ENCODE measurements at places on chromosomes 6 and 20. TPM values are rescaled to one million over a fixed set of nuclear protein-coding genes. Genes with fewer than 3 reads are reported as not detected.

The KCNK15 gene
- total RNA-seq: 0.59 TPM

The SGK2 gene
- total RNA-seq: 7.2 TPM

The TP53TG5 gene
- not detected for total RNA-seq

The CYP21A2 gene
- not detected for total RNA-seq

The FERMT1 gene
- 14.7 TPM for total RNA-seq

The NFKBIL1 gene
- 12.1 TPM for total RNA-seq

The CAP2 gene
- total RNA-seq: 10.5 TPM

The ANKRD66 gene
- not detected for total RNA-seq

The SYTL3 gene
- 1.9 TPM for total RNA-seq

The WFDC10B gene
- not detected for total RNA-seq

The FANCE gene
- 3.4 TPM for total RNA-seq

The SH3BGRL2 gene
- 0.32 TPM for total RNA-seq

The SAMD3 gene
- total RNA-seq: not detected

The IMPG1 gene
- not detected for total RNA-seq

The RMND1 gene
- 14.7 TPM for total RNA-seq

The DOP1A gene
- 2.5 TPM for total RNA-seq

The DEF6 gene
- 0.26 TPM for total RNA-seq

The ADRM1 gene
- total RNA-seq: 183 TPM

The MATN4 gene
- total RNA-seq: 0.16 TPM
